ENCODE measurements at places on chromosomes 4 and X.

GRCh38 chrX:47187106-47187677, 6.4 kb upstream of the UBA1 start:
- no peak for DNase-seq

DNA sequence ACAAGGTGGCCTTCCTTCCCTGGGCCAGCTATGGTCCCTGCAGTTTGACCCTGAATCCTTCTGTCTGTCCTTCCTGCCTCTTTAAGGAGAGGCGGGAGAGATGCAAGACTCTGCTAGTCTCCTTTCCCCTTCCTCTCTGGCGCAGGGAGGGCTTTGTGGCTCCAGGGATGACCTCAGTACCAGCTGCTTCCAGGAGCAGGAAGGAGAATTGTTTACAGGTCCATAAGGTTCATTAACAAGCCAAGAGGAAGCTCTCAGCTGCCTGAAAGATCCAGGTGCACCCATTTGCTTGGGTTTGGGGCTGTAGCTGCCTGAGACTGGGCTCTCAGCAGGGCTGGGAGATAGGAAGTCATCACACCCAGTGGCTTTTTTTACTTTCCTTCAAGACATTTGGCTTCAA, 4.0 kb upstream of the FATE1 start:
- no peak for DNase-seq

- DNase-seq, result no peak
Measured at GRCh38 chr4:28369499-28369898, 1508.9 kb downstream of the STIM2 start.

DNA sequence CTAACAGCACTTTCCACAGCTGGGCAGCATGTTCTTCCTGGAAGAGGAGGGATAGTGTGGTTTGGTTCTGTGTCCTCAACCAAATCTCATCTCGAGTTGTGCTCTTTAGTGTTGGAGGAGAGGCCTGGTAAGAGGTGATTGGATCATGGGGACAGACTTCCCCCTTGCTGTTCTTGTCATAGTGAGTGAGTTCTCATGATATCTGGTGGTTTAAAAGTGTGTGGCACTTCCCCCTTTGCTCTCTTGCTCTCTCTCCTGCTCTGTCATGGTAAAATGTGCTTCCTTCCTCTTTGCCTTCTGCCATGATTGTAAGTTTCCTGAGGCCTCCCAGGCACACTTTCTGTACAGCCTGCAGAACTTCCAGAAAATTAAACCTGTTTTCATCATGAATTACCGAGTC, 133.7 kb upstream of the NDP start:
- no peak for DNase-seq

- no peak for DNase-seq
Measured at GRCh38 chrX:10819973-10820372, 199.6 kb upstream of the MID1 start.

- DNase-seq, result no peak
Measured at GRCh38 chr4:20046931-20047677, 204.6 kb upstream of the SLIT2 start.

DNA sequence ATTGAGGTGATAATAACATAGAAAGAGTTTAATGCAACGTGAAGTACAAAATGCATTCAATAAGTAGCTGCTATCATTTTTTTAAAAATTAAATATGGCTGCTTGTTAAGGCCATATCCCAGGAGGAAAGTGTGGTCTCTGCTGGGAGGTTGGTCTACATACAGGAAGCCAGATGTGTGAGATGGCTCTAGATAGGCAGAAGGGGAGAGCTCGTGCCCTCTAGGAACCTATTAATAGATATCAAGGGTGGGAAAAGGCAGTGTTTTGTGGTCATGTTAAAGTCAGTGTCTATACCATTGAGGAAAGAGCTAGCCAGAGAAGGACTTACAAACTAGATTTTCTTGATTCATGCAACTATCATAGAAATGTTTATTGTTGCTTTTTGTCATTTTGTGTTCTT, 140.5 kb downstream of the KLHL8 start:
- DNase-seq, result no peak

GRCh38 chrX:79364306-79364705, 2.8 kb downstream of the ITM2A start:
- no peak for DNase-seq

DNA sequence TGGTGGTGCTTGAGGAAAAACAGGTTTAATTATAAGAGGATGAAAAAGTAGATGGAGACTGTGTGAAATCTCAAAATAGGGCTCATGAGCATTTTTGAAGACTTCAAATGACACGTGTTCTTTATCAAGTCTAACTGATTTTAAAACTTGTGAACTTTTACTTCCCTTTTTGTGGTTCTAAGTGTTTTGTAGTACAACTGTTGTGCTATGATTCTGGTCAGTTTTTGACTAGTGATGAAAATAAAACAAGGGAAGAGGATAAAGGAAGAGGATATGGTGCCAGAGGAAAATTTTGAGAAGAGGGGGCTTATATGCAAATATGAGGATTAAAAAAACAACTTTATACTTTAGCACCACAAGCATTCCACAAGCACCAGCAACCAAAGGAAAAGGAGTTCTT, 644.0 kb downstream of the RPA4 start:
- no peak for DNase-seq

GRCh38 chr4:151548708-151549107, 139.7 kb downstream of the FHIP1A start:
- no peak for DNase-seq

- DNase-seq, result no peak
Measured at GRCh38 chrX:136182414-136182813, 35.1 kb downstream of the FHL1 start.

- DNase-seq, result no peak
Measured at GRCh38 chr4:122378711-122379110, at the start of gene ADAD1. Gene ADAD1 (plus strand): TSS chr4:122379011. CDS start chr4:122380070, 1,059 bp downstream.

DNA sequence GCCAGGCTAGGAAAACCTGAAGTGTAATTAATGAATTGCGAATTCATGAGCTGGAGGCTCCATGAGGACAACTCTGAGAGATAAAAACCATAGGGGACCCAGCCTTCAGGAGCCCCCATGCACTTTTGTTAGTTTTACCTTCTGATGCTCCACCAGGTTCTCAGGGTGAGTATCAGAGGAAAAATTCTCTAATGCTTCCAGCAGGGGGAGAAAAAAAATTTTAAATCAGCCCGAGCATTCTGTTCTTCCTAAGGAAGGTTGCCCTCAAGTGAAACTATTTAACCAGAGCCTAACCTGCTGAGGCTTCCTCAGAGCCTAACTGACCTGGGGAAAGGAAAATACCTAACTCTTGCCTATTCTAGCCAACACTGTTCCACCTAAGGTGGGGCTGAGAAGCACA, 552.6 kb downstream of the PPARGC1A start:
- DNase-seq, result no peak

DNA sequence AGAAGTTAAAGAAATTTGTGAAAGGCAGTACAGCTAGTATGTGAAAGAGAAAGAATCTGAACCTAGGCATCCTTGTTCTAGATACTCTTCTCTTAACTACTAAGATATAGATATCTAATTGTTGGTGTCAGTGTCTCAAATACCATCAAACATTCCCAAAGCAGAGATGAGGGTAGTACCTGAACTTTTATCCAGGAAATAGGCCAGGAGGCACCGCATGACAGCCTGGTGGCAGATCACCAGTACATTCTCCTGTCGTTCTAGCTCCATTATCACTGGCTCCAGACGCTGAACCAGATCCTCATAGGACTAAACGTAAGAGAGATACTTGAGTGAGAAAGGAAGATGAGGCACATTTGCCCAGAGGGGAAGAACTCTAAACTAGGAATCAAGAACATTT, 16.8 kb downstream of the TRO start:
- no peak for DNase-seq

- DNase-seq, result no peak
Measured at GRCh38 chr4:59848457-59848856, 1351.7 kb upstream of the ADGRL3 start.
